ENCODE measurements at places on chromosomes 3 and 15.

DNA sequence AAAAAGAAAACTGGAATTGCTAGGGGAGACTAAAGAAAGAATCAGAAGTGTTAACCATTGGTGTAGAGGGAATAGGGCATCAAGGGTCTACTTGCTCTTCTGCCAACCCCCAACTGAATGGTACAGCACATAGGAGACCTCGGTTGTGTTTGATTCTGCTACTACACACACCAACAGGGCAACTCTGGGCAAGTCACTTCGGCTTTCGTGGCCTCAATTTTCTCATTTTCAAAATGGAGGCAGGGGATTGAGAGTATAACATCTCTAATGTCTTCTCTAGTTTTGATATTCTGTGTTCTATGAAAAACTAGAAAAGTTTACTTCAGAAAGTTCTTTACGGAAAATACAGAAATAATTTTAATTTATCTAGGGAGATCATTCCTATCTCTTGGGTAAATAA, 120.3 kb upstream of the PHLDB2 start:
- no peak overlapping the region for H3K4me3 ChIP-seq
- no peaks in the 10 kb centered on the region for H3K27me3 ChIP-seq
- H3K36me3 ChIP-seq: peaks cover 16% of the 10 kb centered on the region
- DNase-seq: no peak
- peaks cover 34% of the 10 kb centered on the region for H3K4me1 ChIP-seq

DNA sequence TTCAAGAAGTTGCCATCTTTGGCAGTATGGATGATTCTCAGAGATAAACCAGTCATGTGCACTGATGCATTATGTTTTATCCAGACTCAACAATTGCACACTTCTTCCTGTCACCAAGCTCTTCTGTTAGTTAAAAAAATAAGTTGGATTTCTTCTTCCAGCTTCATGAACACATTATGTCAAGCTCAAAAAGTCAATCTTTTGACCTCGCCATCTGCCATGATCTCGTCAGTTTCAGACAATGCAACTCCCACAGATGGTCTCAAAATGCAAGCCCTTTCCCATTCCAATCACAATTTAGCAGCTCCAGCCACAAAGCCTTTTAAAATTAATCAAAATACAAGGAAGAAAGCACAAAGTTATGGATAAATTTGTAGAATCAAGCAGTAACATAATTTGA, 42.8 kb downstream of the TFDP2 start:
- H3K27ac ChIP-seq: no peak overlapping the region
- H3K27me3 ChIP-seq: no peaks in the 10 kb centered on the region
- no peak overlapping the region for H3K4me3 ChIP-seq
- no peaks in the 10 kb centered on the region for H3K36me3 ChIP-seq
- peaks cover 7% of the 10 kb centered on the region for H3K4me1 ChIP-seq

- peaks cover 8% of the 10 kb centered on the region for H3K27me3 ChIP-seq
- no peaks in the 10 kb centered on the region for H3K4me1 ChIP-seq
- H3K36me3 ChIP-seq: no peaks in the 10 kb centered on the region
These were observed 1.2 kb downstream of the CPA3 start for GRCh38 chr3:148866261-148866660.

DNA sequence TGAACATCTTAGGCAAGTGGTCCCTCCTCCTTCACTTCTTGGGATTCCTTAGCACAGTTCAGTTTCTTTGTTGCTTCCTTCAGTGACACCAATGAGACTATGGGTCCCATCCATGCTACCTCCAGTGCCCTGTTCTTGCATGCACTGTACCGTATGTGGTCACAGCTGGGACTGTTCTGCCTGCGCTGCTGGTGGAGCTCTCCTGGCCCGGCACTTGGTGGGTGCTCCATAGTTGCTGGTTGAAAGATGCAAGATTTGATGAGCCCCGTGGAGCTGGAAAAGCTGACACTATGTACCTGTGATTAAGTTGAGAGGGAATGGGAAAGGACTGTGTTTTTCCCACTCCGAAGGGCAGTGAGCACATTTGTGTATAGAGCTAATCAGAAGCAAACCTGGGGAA, 397.8 kb downstream of the LRTM1 start:
- no peaks in the 10 kb centered on the region for H3K36me3 ChIP-seq
- no peaks in the 10 kb centered on the region for H3K4me1 ChIP-seq
- H3K27me3 ChIP-seq: peaks cover 2% of the 10 kb centered on the region
- no peak for DNase-seq
- no peak overlapping the region for H3K27ac ChIP-seq

DNA sequence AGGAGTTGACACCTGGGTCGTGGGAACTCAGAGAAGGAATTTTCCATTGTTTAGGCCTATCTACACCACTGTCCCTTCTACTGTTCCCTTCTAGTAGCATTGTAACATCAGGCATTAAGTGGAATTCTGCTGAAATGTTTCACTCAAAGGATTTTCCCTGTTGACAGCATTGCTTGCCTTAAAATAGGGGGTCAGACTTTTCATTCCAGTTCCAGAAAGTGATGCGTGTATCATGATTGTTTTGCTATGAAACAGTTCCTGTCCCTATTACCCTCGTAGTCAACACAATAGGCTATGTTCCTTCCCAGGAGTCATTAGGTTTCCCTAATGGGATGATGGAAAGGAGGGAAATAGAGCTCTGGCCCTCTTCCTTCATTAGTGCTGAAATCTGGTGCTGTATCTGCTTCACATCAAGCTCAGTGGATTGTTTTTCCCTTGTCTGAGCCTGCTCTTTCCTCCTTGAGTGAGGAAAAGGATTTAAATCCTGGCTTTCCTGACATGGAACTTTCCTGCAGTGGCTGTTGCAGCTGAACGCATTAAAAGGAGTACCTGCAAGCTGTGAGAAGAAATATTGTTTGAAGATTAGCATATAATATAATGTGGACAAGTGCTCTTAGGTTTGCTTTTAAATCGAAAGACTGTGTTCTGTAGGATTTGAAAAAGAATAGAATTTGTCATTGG, 195.9 kb downstream of the KLHL25 start:
- peaks cover 31% of the 10 kb centered on the region for H3K36me3 ChIP-seq
- H3K4me1 ChIP-seq: peaks cover 47% of the 10 kb centered on the region
- no peak overlapping the region for H3K27ac ChIP-seq
- no peaks in the 10 kb centered on the region for H3K27me3 ChIP-seq
- no peak overlapping the region for H3K4me3 ChIP-seq
- DNase-seq: no peak

- H3K4me1 ChIP-seq: peaks cover 70% of the 10 kb centered on the region
- DNase-seq: peak; percentile 76
- peak overlapping the region; percentile 74 for H3K27ac ChIP-seq
- peak overlapping the region; percentile 2 for H3K4me3 ChIP-seq
These were observed 62.7 kb upstream of the KLF13 start for GRCh38 chr15:31263751-31264558.

DNA sequence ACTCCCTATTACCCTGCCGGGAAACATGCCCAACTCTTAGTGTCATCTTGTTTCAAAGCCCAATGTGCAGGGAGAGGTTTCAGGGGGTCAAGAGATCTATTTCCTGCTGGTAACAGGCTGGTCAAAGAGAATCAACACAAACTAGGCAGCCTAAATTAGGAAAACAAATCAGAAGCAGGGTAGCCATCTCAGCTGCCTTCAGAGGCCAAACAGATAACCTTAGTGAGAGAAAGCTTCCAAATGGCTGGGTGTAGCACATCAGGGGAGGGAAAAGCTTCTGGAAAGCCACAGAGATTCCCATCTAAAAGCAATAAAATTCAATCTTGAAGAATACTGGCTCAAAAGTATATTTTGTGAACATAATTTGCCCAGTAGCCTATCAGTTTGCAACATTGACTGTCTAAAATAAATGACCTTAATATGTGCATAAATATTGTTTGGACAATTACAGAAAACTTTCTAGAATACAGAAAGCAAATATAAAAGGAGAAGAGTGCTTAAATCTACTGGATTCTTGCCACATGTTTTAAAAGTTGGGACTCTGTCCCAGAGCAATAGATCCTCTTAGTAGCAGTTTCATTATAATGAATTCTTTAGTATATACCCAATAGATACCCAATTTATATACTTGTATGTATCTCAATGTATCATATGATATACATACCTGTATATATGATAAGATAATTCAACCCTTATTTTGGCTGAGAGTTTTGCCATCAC, 371.9 kb upstream of the RARB start:
- no peak for DNase-seq
- no peak overlapping the region for H3K4me3 ChIP-seq
- H3K27ac ChIP-seq: no peak overlapping the region
- H3K27me3 ChIP-seq: no peaks in the 10 kb centered on the region
- H3K36me3 ChIP-seq: no peaks in the 10 kb centered on the region
- no peaks in the 10 kb centered on the region for H3K4me1 ChIP-seq

- peaks cover 34% of the 10 kb centered on the region for H3K4me1 ChIP-seq
- DNase-seq: no peak
- H3K27ac ChIP-seq: no peak overlapping the region
- no peaks in the 10 kb centered on the region for H3K27me3 ChIP-seq
- H3K36me3 ChIP-seq: peaks cover 36% of the 10 kb centered on the region
These were observed 46.9 kb downstream of the ANKRD28 start for GRCh38 chr3:15750879-15751278.

DNA sequence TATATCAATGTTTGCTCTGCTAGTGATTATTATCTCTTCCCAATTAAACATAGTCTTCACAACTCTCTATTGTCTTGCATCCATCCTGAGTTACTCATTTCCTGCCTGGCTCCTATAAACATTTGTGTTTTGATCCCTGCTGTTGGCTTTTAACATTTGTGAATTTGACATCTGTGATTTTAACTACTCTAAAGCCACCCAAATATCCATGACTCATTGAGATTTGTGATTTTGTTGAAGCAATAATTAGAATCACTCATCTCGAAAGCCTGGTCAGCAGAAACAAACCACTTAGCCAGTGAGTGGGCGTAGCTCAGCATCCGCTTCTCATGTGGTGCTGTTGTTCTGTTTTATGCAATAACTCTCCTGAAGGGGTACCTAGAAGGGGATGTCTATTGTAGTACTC, 174.3 kb upstream of the ZBTB20 start:
- DNase-seq: no peak
- no peak overlapping the region for H3K27ac ChIP-seq
- no peaks in the 10 kb centered on the region for H3K4me1 ChIP-seq

GRCh38 chr15:78570710-78571109, 5.4 kb downstream of the CHRNA5 start:
- no peak overlapping the region for H3K27ac ChIP-seq
- H3K4me3 ChIP-seq: no peak overlapping the region
- peaks cover 18% of the 10 kb centered on the region for H3K4me1 ChIP-seq
- H3K36me3 ChIP-seq: no peaks in the 10 kb centered on the region

GRCh38 chr15:101456057-101456739, 33.3 kb downstream of the PCSK6 start:
- peaks cover 27% of the 10 kb centered on the region for H3K27me3 ChIP-seq
- peaks cover 19% of the 10 kb centered on the region for H3K4me1 ChIP-seq
- H3K27ac ChIP-seq: no peak overlapping the region
- H3K36me3 ChIP-seq: no peaks in the 10 kb centered on the region
- no peak for DNase-seq
- H3K4me3 ChIP-seq: no peak overlapping the region

DNA sequence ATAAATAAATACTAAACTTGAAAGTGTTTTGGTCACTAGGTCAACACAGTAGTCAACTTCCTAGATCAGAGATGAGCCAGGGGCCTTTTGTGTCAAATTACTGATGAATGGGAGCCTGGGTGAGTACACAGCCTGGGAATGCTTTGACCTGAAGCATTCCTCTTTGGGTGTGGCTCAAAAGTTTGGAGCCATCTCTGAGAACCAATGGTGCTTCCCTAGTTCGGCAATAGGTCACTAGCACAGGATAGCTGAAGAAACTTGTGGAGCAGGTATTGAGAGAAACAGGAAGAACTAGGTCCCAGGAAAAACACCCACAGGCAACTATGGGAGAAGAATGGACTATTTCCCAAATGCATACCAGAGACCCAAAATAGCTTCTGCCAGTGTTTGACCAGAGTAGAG, 56.6 kb upstream of the PLXND1 start:
- H3K27ac ChIP-seq: no peak overlapping the region
- DNase-seq: no peak
- no peaks in the 10 kb centered on the region for H3K27me3 ChIP-seq
- H3K36me3 ChIP-seq: peaks cover 1% of the 10 kb centered on the region

GRCh38 chr3:31922962-31923361, 58.1 kb downstream of the OSBPL10 start:
- DNase-seq: no peak
- no peak overlapping the region for H3K27ac ChIP-seq
- H3K36me3 ChIP-seq: peaks cover 6% of the 10 kb centered on the region

- no peaks in the 10 kb centered on the region for H3K36me3 ChIP-seq
- no peak overlapping the region for H3K27ac ChIP-seq
- no peaks in the 10 kb centered on the region for H3K27me3 ChIP-seq
- H3K4me1 ChIP-seq: no peaks in the 10 kb centered on the region
These were observed 41.4 kb downstream of the ROBO2 start for GRCh38 chr3:77081240-77081661.

- no peak overlapping the region for H3K27ac ChIP-seq
- no peaks in the 10 kb centered on the region for H3K4me1 ChIP-seq
- peaks cover 2% of the 10 kb centered on the region for H3K36me3 ChIP-seq
- H3K4me3 ChIP-seq: no peak overlapping the region
- H3K27me3 ChIP-seq: no peaks in the 10 kb centered on the region
These were observed 35.9 kb upstream of the CEMIP start for GRCh38 chr15:80743189-80743833.

- no peak overlapping the region for H3K4me3 ChIP-seq
- peaks cover 7% of the 10 kb centered on the region for H3K27me3 ChIP-seq
- no peak overlapping the region for H3K27ac ChIP-seq
- no peaks in the 10 kb centered on the region for H3K36me3 ChIP-seq
- no peaks in the 10 kb centered on the region for H3K4me1 ChIP-seq
These were observed 273.4 kb downstream of the TLE3 start for GRCh38 chr15:69824075-69824876.

DNA sequence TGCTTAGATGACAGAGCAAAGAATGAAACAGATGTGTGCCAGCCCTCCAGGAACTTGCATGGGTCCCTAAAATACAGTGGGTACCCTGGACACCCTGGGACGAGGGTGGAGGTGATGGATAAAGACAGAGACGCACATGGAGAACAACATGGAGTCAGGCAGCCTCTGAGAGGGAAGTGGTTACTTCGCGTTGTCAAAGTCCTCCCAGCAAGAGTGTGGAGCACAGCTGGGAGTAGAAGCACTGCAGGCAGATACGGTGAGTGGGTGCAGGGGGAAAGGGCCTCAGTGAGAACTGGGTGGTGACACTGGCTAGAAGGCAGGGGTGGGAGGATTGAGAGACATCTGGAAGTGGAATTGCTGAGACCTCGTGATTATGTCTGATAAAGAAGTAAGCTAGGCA, 70.8 kb upstream of the PRR20G start:
- no peaks in the 10 kb centered on the region for H3K27me3 ChIP-seq
- no peaks in the 10 kb centered on the region for H3K4me1 ChIP-seq
- DNase-seq: no peak
- H3K36me3 ChIP-seq: peaks cover 3% of the 10 kb centered on the region

- H3K27me3 ChIP-seq: peaks cover 5% of the 10 kb centered on the region
- no peaks in the 10 kb centered on the region for H3K36me3 ChIP-seq
- no peaks in the 10 kb centered on the region for H3K4me1 ChIP-seq
- no peak for DNase-seq
- H3K4me3 ChIP-seq: no peak overlapping the region
These were observed 14.7 kb upstream of the RYR3 start for GRCh38 chr15:33296050-33296449.

DNA sequence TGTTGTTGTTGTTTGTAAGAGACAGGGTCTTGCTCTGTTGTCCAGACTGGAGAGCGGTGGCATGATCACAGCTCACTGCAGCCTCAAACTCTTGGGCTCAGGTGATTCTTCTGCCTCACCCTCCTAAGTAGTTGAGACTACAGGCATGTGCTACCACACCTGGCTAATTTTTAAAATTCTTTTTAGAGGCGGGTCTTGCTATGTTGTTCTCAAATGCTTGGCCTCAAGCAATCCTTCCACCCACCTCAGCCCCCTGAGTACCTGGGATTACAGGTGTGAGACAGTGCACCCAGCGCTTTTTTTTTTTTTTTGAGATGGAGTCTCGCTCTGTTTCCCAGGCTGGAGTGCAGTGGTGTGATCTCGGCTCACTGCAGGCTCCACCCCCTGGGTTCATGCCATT, 46.7 kb downstream of the TMOD3 start:
- no peaks in the 10 kb centered on the region for H3K27me3 ChIP-seq
- no peak for DNase-seq
- H3K36me3 ChIP-seq: peaks cover 31% of the 10 kb centered on the region
- H3K4me3 ChIP-seq: no peak overlapping the region
- no peak overlapping the region for H3K27ac ChIP-seq

All from activated naive CD8-positive, alpha-beta T cell treated with anti-CD3 and anti-CD28 coated beads, Interleukin-2, amount 50 U/mL, for 24 hours (primary cell).